LHCN-M2 (cell line): ENCODE measurements at places on chromosomes 5 and 9.

- peak; percentile 33 for DNase-seq
Observed at GRCh38 chr9:132670457-132671391, at the start of gene GTF3C4. TSS of gene GTF3C4 (plus strand) at chr9:132670464. CDS start at chr9:132670599, 135 bp downstream.

DNA sequence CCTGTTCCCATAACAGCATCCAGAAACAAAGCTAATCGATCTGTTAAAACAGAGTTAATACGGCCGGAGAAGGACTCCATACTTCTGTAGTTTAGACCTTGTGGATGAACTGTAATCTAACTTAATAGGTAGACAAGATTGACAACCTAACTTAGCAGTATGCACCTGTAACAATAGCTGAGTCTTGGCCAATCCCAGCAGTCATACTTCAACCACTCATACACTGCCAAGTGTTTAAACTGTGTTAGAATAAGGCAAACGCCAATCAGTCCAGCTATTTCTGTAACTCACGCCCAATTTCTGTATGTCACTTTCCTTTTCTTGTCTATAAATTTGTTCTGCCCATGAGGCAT is 33.7 kb upstream of the MACIR start:
- DNase-seq = no peak

GRCh38 chr9:76608575-76609273 is 149.7 kb downstream of the GCNT1 start:
- no peak for DNase-seq

DNA sequence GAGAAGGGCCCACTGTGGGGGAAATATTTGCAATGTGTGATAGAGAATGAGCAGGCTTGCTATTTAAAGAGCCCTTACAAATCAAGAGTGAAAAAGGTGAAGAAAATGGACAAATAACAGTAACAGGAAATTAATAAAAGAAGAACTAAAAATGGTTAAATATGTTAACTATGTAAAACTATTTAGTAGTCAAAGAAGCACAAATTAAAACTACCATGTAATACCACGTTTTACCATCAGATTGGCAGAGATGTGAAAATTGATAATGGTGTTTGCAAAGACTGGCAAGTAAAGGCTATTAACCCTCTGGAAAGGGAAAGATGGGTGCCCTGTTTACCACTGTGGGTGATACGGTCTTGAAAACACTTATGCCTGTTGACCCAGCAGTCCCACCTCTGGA is 23.2 kb upstream of the GRHPR start:
- DNase-seq = no peak

DNA sequence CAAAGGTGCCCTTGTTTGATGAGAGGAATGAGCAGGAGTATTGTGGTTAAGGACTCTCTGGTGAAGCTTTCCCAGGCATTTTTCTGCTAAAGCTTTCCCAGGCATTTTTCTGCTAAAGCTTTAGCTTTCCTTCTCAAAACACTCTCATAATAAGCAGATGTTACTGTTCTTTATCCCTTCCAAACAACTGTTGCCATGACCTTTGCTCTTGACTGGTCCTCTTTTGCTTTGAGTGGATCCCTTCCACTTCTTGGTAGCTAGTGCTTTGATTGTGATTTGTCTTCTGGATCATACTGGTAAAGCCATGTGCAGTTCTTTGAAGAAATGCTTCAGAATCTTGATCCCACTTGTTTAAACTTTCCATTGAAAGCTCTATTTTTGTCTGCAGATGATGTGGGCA is 85.8 kb downstream of the GPBP1 start:
- DNase-seq = peak; percentile 66
